ENCODE measurements at places on chromosomes 1 and 21.
A peak's percentile ranks its signal among the peaks of the same experiment; 100 is the strongest.

GRCh38 chr1:71561729-71562128 is 480.9 kb upstream of the ZRANB2 start:
- no peak for DNase-seq

DNA sequence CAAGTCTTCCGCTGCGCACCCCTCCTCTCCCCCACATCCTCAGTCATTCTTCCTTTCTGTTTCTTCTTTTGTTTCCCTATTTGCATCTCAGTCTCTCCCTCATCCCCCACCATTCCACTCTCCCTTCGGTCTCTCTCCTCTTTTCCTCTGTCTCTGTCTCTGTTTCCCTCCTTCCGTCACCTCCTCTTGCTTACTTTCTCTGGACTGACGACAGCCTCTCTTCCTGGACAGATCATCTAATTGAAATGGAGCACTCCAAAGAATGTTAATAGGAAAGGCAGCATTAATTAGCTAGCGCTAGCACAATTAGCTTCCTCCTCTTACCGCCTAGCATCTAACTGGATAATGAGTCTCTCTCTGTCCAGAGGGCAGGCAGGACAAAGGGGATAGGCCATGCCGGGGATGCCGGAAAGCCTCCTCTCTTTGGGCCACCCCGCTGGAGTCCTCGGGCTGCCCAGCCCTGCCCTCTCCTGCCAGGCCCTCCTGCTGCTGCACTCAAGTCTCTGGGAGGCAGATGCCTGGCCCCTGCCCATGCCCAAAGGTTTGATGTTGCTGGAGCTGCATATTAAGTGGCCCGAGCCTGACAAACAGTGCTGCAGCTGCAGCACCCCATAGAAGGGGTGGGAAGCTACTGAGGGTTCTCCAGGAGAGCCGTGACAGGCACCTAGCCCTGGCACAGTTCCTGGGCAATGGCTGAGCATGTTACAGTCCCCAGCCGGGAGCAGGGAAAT is 20.8 kb downstream of the DISP3 start:
- no peak for DNase-seq

GRCh38 chr1:116805398-116805797 is 51.2 kb downstream of the CD2 start:
- no peak for DNase-seq

- DNase-seq = no peak
Observed at GRCh38 chr1:116769561-116769977, 15.3 kb downstream of the CD2 start.

DNA sequence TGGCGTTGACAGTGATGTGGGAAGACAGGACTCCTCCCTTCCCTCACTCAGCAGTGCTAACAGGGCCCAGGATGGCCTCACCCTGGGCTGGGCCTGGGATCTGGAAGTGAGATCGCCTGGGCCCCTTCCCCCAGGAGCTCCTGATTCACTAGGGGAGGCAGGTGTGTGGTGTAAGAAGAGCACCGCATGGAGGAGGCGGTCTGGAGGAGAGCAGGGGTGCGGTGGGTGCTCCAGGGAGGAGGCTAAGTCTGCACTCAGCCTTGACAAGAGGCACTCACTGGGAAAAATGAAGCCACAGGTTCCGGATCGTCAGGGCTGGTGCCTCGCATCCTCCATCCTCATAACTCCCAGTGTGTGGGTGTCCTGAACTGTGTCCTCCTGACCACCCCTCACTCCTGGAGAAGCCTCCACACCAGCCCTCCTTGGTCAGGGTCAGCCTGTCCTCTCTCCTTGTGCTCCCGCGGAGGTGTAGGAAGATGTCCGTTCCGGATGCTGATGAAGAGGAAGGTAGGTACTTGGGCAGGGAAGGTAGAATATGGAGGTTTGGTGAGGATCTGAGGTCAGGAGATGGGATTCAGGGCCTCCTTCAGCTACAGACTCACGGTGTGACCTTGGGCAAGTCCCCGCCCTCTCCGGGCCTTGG is 142.1 kb upstream of the WNT4 start:
- no peak for DNase-seq

- DNase-seq = no peak
Observed at GRCh38 chr1:192575499-192576189, at the start of gene RGS1. TSS of gene RGS1 (plus strand) at chr1:192575773. CDS start at chr1:192575793, 20 bp downstream.

GRCh38 chr1:85463731-85464496 is 1.0 kb downstream of the DDAH1 start:
- no peak for DNase-seq

- no peak for DNase-seq
Observed at GRCh38 chr1:8595941-8596340, 221.5 kb downstream of the RERE start.

DNA sequence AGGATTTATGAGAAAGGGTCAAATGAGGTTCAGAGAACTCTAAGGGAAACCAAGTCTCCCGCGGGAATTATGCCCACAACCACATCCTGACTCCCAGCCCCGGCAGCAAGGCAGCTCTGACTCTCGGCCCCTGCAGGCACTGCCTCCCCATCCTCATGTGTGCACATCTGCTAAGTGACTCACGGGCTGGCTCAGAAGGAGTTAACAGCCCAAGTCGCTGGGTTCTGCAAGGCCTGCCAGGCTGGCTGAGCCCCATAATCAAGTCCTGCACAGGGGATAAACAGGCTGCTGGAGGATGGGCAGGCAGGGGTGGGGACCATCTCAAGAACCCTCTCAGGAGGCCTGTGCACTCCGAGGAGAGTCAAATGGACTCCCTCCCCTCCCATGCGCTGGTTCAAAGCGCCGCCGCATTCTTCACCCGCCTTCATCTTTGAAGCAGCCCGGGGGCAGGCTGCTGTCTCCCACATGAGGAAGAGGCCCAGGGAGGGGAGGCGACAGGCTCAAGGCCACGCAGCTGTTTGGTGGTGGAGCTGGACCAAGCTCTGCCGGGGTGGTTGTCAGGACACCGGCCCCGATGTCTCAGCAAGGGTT is 344.3 kb downstream of the MATN1 start:
- DNase-seq = peak; percentile 35

All from glutamatergic neuron (in vitro differentiated cells).